ENCODE measurements at places on chromosomes 3 and 15.

DNA sequence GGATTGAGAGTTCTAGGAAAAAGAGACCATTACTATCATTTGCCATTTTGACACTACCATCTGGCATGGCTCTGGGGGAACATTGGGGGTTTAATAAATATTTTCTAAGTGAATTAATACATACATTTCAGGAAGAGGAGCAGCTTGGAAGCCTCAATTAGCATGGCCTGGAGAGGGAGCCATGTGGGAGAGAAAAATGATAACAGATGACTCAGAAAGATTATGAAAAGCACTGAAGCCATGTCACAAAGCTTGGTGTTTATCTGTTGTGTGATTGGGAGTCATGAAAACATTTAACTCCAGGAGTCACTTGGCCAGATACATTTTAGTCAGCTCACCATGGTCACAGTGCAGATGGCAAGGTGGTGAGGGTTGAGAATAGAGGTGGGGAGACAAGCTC lies 121.0 kb downstream of the SSR3 start:
- DNase-seq = no peak

GRCh38 chr3:171862993-171863521 lies 19.9 kb downstream of the TMEM212 start:
- no peak for DNase-seq

GRCh38 chr3:51358981-51359380 lies 26.1 kb upstream of the MANF start:
- DNase-seq = no peak

DNA sequence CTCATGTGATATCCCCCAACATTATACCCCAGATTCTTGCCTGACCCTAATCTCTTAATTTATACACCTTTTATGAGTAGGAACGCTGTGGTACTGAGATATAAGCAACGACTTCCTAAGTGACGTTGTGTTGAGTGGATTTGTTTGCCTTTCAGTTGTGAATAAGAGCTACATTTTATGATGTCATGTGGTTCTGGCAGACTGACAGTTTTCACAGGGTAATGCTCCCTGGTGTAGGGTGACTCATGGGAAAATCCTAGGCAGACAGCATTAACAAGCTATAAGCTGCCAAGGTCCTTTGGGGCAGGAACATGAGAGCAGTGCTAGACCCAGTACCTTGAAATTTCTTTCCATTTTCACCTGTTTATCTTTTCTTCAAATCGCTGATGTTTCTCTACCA lies 11.2 kb downstream of the C3orf52 start:
- no peak for DNase-seq

DNA sequence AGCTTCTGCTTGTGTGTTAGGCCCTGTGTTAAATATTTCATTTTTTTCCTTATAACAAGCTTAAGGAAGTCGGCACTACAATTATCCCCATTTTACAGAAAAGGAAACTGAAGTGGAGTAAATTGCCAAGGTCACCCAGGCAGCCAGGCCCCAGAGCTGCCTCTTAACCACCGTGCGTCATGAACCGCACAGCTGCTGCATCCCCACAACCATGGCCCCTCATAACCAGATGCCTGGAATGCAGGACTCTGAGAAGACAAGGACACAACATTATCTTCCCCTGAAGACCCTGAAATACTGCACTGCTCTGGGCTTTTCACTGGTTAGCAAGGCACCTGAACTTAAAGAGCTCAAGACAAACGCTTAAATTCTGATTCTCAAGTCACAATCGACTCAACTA lies 14.6 kb downstream of the LRIG1 start:
- DNase-seq = no peak

DNA sequence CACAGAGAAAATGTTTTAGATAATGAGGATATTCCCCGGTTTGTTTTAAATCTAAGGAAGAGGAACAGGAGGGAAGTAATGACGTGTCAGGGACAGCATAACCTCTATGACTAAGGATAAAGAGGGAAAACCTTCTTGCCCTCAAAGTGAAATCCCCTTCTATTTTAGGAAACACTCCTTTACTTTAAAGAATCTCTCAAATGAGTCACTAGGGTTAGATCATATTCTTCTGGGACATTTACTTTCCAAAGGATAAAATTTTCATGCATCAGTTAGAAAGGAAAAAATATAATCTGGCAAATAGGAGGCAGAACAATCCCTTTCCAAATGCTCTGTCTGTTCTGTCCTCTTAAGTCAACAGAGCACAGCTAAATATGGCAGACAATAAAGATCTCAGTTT lies 43.2 kb upstream of the UBE2E2 start:
- no peak for DNase-seq

DNA sequence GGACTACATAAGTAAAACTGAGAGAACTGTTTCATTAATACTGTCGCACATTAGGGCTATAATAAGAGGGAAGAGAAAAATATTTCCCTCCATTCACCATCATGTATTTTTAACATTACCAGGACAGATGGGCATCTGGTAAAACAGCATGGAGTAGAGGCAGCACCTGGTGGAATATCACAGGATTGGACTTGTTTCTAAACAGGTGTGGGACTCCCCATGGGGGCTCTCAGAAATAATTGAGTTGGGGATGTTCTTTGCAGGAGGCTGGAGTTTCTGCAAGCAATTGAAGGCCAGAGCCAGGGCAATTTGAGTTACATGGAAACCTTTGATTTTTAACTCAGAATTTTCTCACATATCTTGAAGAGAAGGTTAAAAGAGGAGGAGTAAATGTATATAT lies 8.4 kb upstream of the MINDY2 start:
- no peak for DNase-seq

DNA sequence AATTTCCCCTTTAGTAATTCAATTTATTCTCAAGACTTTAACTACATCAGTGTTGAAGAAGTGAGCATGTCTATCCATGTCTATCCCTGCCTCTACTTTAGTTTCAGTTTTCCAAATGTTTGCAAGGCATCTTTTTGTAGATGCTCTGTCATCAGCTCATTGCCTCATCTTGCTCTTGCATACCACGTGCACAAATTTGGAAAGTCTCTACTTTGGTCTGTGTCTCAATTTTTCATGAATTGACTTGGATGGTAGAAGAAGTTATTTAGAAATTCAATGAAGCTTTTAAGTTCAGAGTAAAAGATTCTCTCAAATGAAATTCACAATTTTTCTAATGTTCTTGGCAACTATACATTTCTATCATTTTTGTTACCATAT lies 55.3 kb downstream of the CLDN1 start:
- DNase-seq = no peak

DNA sequence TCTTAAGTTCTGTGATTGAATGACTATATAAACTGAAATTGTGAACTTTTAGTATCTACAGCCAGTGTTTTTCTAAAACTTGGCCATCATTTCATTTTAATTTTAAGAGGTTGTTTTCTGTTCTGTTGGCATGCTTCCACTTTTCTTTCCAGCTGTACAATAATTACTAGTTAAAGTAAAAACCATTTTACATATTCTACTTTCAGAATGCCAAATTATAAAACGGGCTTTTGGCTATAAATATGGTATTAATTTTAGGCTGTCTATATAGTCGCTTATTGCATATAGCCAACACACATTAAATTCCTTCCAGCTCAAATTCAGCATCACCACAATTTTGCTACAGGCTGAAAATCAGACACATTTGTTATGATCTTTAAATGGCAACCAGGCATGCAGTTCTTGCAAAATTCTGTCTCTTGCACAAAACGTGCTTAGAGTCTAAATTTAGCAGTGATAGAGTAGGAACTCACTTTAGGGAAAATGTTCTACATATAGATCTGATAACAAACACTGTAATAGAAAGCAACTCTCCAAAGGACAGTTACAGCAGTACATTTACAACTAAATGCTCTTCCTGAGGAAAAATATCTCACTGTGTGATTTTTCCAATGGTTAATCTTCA lies 81.1 kb downstream of the BTD start:
- no peak for DNase-seq

DNA sequence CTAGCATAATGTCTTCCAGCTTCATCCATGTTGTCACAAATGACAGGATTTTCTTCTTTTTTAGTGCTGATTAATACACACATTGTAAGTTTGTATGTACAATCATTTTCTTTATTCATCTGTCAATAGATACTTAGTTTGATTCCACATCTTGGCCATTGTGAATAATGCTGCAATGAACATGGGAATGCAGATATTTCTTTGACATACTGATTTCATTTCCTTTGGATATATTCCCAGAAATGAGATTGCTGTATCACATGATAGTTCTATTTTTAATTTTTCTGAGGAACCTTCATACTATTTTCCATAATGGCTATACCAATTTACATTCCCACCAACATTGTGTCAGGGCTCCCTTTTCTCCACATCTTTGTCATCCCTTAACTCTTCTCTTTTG lies 117.9 kb downstream of the MEIS2 start:
- DNase-seq = no peak

DNA sequence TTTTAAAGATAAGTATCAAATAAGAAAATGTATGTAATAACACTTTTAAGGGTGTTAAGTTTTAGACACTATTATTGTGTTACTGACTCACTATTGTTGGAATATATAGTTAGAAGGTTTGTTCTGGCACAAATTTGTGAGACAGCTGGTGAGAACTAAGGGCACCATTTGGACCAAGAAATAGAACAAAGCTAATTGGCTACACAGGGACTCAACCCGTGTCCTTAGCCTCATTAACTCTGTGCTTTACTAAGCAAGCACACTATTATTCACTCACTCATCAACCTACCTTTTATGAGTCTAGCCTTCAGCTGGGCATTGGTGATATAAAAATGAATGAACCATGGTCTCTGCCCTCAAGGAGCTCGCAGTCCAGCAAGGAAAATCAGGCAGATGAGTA lies 4.1 kb upstream of the UNC13C start:
- DNase-seq = no peak

DNA sequence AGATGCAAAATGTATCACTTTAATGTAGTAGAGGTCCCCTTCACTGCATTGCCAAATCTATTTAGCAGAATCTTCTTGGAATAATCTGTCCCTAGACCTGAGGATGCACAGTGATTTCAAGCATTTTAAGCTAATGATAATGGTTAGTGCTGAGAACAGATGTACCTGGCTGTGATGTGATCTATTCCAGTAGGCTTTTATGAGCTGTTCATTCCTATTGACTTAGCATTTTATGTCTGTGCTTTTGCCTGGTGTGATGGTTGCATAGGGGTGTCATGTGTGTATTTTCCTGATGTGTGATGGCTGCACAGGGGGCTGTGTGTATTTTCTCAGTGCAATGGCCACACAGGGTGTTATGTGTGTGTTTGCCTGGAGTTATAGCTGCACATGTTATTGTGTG lies 272.9 kb downstream of the TIGIT start:
- DNase-seq = no peak

DNA sequence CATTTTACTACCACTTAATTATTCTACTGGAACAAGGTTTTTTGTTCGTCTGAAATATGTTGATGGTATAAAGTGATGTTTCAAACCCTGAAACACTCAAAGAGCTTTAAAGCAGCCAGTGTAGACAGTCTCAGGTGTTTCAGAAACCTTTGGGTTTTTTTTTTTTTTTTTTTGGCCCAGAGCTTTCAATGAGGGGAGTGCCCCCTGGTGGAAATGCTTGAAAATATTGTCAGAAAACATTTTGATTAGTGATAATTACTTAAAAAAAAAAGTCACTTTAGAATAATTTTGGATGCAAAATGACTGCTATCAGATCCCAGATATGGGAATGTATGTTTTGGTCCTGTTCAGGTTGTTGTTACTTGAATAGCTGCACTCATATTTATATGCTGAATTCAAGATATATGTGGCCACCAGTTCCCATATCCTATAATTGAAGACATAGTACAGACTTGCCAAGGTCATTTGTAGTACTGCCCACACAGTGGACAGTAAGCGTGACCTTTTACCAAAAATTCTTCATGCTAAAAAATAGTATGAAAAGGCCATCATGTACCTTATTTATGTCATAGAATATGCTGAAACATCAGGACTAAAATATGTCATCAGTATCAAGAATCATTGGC lies 35.9 kb downstream of the SATB1 start:
- no peak for DNase-seq

DNA sequence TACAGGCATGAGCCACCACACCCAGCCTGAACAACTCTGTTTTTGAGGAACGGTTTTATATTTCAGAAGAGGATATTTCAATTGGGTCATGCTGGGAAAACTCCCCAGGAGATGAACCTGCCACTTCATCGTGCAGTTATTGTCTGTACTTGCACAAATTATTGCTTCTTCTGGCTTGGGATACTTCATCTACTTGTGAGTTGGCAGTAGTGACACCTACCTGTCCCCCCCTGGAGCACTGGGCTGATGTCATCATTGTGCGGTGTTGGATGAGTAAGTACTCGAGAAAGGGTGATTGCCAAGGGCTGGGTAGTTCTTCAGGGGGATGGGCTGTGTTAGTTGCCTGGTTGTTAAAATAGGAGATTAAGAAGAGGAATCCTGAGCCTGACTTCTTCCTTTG lies 85.1 kb upstream of the SAMMSON start:
- no peak for DNase-seq

- DNase-seq = no peak
These were observed 458.2 kb upstream of the MDFIC2 start for GRCh38 chr3:70770650-70771049.

DNA sequence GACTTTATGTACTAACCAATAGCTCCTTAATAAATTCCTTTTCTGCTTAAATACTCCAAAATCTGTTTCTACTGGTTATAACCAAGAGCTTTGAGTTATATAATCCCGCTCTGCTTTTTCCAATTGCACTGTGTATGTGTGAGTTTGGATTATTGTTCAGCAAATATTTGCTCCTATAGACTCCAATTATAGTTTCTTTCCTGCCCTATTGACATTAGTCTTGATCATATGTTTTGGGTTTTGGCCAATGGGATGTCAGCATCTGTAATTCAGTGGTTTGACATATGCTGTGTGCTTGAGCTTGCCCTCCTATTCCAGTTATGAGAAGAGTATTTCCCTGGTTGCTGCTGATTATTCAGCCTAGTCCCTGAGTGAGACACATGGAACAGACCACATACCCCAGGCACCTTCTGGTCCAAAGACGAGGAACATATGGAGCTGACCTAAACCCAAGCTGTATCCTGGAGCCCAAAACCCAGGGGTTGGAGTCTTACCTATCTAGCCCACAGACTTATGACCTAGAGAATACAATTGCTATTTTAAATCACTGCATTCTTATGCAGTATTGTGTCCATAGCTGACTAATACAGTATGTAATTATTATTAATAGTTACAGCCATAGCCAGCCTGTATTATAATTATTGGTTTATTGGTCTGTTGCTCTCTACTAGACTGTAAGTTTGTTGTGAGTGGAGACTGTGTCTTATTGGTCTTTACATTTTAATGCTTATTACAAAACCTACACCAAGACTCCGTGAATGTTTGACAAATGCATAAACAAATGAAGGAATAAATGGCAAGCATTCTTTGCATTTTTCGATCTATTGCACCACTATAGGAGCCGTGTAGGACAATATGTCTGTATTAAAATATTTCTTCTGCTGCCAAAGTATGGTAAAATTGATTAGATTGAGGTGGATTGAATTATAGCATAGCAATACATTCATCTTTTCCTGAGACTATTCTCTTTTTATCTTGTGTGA lies 11.7 kb upstream of the ZNF280D start:
- no peak for DNase-seq
